ENCODE measurements at places on chromosomes 16 and 17.

DNA sequence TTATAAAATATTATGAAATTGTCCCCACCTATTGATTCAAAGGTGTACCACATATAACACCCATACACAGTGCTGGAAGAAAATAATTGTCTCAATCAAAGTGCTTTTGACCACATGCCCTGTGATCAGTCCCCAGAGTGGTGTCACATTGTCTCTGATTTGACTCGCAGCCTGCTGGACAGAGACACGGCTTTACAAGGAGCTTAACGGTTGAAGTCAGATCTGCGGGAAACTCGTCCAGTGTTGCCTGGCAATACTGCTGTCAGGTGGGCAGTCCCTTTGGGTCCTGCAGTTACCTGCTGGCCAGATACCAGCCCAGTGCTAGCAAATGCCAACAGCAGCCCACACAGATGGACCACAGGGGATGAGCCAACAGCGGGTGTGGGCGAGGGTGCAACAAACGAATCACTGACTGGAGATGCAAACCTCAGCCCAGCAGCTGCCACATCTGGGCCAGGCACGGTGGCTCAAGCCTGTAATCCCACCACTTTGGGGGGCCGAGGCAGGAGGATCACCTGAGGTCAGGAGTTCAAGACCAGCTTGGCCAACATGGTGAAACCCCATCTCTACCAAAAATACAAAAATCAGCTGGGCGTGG, 26.2 kb upstream of the SSTR2 start:
- peak; percentile 51 for DNase-seq

DNA sequence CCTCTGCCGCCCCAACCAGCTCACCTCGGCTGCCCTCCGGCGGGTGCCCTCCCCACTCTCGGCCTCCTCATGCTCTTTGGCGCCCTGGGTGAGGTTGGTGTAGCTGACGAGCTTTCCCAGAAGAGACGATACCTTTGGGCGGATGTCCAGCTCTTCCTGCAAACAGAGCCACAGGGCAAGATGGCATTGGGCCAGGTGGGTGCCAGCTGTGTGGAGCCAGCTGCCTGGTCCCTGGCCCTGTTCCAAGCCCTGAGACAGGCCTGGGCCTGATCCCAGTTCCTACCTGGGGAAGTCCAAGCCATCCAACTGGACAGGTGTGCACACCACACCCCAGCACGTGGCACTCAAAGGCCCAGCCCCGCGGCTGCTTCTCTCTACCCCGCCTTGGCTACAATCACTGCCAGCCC, 6.9 kb downstream of the SLC12A4 start:
- DNase-seq = peak; percentile 97

- DNase-seq = no peak
Observed at GRCh38 chr17:63039899-63040602, 74.0 kb downstream of the TANC2 start.

GRCh38 chr17:18848501-18848900, 9.4 kb upstream of the PRPSAP2 start:
- DNase-seq = no peak

GRCh38 chr17:50318501-50319285, 27.2 kb upstream of the XYLT2 start:
- no peak for DNase-seq

DNA sequence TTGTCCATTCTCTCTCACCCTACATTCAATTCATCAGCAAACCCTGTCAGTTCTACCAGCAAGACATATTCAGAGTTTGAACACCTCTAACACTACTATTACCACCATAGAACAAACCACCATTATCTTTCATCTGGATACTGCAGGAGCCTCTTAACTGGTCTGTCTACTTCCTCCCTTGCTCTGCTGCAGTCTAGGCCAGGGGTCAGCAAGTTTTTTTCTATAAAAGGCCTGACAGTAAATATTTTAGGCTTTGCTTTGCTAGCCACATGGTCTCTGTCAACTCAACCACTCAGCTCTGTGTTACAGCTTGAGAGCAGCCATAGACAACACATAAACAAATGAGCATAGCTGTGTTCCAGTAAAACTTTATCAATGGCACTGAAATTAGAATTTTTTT, 13.8 kb downstream of the KCTD19 start:
- DNase-seq = no peak

- peak; percentile 73 for DNase-seq
Observed at GRCh38 chr16:27779641-27780164, 229.8 kb downstream of the KATNIP start.

DNA sequence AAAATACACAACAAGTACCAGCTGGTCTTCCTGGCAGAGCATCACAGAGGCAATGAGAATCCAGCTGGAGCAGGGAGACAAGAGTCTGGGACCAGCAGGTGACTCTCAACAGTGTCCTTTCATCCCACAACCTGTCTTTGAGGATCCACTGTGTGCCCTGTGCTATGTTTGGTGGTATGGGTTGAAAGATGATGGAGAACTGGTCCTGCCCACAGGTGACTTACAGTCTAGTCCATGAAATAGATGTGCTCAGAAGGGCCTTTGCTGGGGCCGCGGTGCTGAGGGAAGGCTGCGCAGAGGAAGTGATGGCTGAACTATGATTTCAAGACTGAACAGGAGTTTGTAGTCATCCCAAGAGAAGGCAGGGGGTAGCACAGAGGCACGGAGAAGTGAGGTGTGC, 17.9 kb downstream of the WNT3 start:
- no peak for DNase-seq

- no peak for DNase-seq
Observed at GRCh38 chr16:84228256-84228838, 11.5 kb downstream of the KCNG4 start.

GRCh38 chr17:73592079-73592415, 52.2 kb downstream of the SDK2 start:
- no peak for DNase-seq

DNA sequence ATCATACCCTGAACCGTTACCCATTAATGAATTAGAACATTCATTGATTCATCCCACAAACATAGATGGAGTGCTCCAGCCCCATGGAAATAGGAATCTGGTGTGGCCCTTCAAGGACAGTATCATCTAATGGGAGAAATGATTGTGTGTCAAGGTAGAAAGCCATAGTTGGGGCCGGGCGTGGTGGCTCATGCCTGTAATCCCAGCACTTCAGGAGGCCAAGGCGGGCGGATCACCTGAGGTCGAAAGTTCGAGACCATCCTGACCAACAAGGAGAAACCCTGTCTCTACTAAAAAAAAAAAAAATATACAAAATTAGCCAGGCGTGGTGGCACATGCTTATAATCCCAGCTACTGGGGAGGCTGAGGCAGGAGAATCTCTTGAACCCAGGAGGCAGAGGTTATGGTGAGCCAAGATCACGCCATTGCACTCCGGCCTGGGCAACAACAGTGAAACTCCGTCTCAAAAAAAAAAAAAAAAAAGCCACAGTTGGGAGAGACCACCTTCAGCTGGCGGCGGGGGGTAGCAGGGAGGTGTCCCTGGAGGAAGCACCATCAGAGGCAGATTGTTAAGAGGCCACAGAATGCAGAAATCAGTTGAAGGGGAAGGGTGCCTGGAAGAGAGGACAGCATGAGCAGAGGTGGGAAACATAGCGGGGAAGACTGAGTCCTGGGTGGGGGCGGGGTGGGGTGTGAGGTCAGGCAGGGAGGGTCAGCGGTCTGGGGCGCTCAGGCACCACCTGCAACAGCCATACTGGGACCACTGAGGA, 60.0 kb downstream of the USP22 start:
- no peak for DNase-seq

GRCh38 chr17:74943808-74944522, 8.3 kb downstream of the OTOP3 start:
- DNase-seq = no peak

- DNase-seq = no peak
Observed at GRCh38 chr17:49468811-49469385, 26.2 kb upstream of the NGFR start.

DNA sequence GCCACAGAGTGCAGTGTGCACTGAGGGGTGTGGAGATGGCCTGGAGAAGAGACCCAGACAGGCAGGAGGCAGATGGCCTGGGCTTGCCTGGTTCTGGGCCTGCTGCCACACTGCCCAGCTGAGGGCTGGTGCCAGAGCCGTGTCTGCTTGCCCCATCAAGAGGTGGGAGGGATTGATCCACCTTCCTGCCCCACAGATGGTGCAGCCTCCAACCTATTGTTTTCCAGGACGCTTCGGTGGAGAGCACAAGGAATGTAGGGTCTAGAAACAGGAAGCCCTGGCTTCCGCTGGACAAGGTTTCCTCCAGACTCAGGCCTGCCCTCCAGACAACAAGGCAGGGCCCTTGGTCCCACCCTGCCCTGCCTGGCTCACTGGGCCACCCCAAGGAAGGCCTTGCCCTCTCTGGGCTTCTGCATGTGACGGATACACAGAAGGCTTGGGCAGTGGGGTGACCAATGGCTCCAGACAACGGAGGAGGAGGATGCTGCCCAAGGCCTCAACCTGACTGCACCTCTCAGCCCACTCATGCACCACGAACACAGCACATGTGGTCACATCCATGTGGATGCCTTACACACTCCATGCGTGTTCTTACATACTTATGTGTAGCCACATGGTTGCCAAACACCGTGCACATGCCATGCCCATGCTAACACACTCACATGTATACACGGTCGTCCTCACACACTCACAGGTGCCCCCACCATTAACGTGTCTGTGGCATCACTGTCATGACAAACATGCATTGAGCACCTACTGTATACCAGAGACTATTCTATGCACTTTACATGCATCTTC, 6.5 kb upstream of the CDH5 start:
- DNase-seq = no peak

DNA sequence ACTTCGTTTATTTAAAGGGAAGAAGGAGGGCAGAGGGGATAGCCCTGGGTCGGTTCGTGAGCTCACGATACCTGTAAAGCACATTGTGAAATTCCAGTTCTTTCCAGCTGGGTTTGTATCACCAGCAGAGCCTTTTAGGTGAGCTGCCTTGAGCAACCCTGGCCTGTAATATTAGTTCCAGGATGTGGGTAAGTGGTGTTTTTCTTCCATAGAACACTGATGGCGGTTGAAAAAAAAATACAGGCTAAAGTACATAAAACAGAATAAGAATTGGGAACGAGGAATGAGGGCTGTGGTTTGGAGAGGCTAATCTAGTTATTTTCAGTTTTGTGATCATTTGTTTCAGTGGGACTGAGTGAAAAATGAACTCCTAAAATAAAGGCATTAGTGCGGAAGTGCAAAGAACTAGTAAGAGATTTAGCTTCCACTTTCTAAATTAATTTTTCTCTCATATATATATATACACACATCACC, 20.6 kb downstream of the HS3ST3B1 start:
- peak; percentile 83 for DNase-seq

DNA sequence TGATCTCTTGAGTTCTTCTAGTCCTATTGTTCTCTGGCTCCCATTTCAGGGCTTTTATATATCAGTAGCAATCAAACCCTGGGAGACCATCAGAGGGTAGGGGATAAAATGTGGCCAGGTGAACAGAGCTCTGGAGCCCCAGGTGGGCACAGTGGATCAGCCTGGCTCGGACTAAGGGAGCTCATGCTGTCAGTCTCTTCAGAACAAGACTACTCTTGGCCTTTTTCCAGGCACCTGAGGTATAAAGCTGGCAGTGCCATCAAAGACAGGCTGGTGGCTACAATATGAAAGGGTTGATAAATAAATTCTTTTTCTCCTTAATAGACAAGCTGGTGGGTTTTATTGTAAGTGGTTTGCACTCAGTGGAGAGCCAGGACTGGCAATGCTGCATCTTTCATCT, 160.0 kb upstream of the CCL2 start:
- peak; percentile 19 for DNase-seq

- no peak for DNase-seq
Observed at GRCh38 chr17:76686538-76687297, 24.0 kb downstream of the MXRA7 start.

DNA sequence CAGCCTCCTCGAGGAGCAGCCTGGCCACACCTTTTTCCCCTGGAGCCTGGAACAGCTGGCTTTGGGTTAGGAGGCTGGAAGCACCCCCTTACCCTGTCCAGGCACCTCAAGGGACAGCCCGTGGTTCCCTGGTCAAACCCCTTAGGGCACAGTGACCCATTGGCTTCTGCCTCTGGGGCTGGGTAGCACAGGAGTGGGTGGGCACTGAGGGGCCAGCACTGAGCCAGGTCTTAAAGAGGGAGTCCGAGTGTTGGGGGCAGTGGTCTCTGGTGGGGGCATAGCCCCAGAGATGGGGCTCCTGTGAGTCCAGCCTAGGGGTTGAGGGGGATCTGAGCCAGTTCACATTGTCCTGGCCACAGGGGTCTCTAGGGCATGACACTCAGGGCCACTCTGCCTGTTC, 15.4 kb downstream of the OTOP3 start:
- DNase-seq = no peak

GRCh38 chr17:8163978-8164814, 1.4 kb upstream of the VAMP2 start:
- DNase-seq = no peak

DNA sequence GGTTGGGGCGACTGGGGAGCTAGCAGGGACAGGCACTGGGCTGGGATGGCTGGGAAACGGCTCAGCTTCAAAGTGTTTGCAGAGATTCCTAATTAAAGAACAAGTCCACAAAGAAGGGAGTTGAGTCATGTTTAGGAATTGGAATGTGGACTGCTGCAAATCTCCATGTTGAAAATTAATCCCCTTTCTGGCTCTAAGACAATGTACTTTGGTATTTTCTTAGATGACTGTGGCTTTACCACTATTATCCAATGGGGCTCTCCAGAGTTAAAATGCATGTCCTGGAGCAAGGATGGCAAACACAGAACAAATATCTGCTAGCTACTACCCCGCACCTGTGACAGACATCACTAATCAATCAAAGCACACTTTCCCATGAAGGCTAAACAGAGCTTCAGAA, 22.2 kb upstream of the WSCD1 start:
- no peak for DNase-seq

DNA sequence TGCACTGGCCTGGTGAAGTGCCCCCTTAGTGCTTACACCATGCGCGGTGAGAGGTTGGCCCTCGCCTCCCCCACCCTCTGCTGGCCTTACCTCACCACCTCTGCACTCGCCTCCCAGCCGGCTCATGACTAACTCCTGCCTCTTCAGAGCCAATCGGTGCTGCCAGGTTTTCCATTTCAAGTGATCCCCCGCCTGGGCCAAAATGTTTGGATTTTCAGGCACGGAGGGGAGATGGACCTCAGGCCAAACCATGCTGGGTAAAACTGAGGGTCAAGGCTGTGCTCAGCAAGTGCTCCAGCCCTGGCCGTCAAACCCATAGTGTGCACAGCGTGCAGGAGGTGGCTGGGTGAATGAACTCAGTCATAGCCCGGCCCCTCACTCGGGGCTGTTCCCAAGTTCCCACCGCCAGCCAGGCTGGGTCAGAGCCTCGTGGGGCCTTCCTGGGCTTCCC, 175.4 kb downstream of the SEC14L1 start:
- no peak for DNase-seq

DNA sequence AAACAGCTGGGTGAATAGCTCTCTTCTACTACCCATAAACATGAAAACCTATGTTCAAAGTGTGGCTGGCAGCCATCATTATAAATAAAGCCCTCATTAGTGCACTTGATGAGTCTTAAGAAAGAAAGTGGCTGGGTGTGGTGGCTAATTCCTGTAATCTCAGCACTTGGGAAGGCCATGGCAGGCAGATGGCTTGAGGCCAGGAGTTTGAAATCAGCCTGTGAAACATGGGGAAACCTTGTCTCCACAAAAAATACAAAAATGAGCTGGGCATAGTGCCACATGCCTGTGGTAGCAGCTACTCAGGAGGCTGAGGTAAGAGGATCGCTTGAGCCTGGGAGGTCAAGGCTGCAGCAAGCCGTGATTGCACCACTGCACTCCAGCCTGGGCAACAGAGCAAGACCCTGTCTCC, 28.3 kb upstream of the APPBP2 start:
- DNase-seq = peak; percentile 8
